RWPE1 (cell line): ENCODE measurements at places on chromosomes 6 and 20.

- no peak for DNase-seq
These were observed 68.3 kb upstream of the KIF16B start for GRCh38 chr20:16641511-16642023.

GRCh38 chr6:122953766-122954165 is 42.3 kb upstream of the CLVS2 start:
- DNase-seq: no peak

DNA sequence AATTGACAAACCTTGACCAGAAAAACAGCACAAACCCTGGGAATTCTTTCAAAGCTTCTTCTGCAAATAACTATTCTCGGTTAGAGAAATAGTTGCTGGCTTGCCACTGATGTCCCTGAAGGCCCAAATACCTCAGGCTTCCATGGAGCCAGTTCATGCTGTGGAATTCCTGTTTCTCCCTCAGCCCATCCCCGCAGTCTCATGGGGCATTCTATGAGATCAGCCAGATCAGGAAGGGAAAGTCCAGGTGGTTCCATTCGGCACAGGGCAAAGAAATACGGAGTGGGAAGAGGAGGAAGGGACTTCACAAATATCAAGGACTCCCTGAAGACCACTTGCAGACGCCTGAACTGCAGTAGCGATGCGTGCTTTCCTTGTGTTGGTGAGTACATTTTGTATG is 63.3 kb downstream of the MYLK4 start:
- DNase-seq: no peak

DNA sequence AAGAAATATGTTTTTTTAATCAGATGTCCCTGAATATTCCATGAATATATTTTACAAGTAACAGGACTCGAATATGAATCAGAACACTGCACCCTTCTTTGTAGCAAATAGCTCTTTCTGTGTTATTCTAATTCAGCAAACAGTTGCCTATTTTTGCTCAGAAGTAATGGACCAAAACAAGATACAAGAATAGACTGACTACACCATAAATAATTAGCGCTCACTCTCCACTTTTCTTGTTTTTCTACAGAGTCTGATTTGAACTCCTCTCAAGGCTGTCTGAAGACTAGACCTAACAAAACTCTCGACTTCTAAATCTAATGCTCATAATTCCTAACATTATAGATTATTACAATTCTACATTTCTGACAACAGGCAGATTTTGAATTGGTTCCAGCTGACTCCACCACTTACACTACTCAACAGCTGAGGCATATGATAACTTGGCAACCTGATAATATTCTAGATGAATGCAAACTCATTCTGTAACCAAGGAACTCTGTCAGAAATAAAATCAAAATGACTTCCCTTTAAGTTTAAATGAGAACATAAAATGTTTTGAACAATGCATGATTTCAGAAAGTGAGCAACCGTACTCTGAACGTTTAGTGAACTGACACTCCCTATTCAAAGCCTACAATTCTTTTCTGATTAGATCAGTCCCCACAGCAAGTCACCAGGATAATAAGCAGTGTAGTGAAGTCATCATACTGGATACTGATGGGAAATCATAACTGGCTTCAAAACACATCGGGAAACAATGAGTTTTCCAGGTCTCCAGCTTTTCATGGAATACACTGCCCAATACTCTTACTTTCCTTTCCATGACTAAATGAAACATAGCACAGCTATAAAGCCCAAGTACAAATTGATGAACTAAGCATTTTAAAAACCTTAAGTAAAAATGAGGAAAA is 114.2 kb upstream of the BEND6 start:
- peak; percentile 34 for DNase-seq

- DNase-seq: peak; percentile 25
These were observed 118.6 kb upstream of the BCLAF1 start for GRCh38 chr6:136408204-136408603.

DNA sequence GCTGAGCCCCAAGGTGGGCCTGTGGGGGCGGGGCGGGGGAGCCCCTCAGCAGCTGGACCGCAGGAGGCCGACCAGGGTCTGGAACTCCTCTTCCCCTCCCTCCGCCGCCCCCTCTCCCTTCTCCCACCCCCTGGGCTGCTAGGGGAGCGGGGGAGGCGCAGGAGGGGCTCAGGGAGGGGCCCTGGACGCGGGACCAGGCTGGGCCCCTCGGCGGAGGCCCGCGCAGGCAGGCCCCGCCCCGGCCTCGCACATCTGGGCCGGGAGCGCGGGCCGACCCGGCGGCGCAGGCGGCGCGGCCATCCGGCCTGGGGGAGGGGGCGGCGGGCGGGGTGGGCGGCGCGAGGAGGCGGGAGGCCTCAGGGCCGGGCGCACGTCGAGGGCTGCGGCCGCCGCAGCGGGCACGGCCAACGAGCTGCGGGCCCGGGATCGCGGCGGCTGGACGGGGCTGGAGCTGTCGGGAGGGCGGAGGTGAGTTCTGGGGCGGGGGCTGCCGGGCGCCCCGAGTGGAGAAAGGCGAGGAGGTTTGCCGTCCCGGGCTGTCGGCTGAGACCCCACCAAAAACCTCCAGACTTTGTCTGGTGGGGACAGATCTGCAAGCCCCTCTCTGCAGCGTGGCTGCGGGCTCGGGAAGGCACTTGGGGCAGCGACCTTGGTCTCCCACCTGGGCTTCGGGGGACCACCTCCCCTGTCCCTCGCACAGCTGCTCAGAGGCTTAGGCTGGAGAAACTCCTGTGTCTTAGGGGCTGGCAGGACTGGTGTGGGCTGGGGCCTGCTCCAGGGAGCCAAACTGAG is at the start of gene HSPA12B:
Gene HSPA12B (plus strand): TSS at position 359 of the 792 bp plus-strand sequence. CDS start 5,990 bp downstream, outside the sequence.
- DNase-seq: no peak

DNA sequence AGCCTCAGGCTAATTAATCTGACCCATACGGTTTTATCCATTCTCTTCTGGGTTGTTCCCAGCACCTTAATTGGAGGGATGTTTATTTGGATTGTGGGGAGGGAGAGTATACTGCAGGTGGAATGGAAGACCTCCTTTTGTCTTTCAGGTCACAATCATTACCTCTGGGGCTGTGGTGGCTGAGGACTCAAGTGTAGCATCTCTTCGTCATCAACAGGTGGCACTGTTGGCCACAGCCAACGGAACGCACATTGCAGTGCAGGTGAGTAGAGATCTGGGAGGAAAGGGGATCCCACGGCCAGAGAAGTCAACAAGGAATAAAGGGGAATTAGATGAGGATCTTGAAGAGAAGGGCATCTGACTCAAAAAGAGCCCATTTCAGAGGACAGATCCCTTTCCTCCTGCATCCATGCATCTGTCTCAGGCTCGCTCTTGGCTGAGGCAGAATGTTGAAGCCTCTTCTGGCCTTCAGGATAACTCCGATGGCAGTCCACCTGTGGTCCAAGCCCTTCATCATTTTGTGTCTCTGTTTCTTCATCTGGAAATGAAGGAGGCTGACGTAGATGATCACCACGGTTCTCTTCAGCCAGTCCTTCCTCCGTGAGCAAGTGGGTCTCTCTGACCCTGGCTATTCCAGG is 3.2 kb upstream of the DEF6 start:
- peak; percentile 44 for DNase-seq

DNA sequence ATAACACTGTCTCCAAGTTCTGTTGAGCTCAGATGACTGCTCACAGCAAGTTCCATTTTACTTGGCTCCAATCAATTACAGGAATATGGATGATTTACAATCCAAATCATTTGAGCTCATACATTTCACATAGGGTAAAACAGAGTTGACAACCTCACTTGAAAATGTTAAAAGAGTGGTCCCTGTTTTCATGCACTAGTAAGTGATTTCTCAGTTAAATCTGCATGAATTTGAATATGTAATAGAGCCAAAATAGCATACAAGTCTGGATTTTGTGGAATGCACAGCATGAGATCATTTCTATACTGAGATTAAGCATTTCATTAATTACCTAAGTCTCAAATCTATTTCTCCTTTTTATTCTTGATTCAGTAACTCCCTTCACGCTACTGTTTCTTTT is 217.6 kb downstream of the SIM1 start:
- DNase-seq: no peak

DNA sequence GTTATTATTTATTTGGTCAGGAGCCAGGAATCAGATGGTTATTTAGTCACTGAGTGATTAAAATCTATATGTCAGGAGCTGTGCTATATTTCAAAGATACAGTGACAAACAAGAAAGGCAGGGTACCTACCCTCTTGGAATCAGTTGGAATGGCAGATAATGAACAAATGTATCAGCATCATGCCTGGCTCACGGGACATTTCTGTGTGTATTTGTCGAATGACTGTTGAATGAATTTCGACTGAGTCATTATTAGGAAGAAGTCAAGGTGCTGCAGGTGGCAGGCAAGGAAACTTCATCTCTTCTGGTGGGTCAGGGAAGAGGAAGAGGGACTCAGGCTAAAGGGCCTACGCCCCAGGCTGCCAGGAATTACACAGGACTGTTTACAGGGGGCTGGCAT is 13.6 kb downstream of the PKIG start:
- no peak for DNase-seq

DNA sequence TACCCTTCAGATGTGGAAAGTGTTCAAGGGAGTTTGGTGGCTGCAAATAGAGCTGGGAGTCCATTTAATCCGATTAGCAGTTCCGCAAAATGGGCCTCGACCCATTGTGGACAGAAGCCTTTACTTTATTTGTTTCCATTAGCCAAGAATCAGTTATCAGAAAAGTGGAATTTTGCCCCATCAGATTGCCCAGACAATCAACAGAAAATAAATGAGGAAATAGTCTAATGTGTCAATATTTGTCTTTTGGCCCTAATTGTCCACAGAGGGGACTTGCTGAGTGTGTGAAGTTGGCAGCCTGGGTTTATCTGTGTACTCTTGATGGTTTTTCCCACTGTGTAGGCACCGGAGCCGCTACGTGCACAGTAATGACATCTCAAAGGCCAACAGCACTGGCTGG is 134.3 kb downstream of the LINC00237 start:
- no peak for DNase-seq

- DNase-seq: no peak
These were observed 7.2 kb upstream of the SERPINB1 start for GRCh38 chr6:2848851-2849250.

DNA sequence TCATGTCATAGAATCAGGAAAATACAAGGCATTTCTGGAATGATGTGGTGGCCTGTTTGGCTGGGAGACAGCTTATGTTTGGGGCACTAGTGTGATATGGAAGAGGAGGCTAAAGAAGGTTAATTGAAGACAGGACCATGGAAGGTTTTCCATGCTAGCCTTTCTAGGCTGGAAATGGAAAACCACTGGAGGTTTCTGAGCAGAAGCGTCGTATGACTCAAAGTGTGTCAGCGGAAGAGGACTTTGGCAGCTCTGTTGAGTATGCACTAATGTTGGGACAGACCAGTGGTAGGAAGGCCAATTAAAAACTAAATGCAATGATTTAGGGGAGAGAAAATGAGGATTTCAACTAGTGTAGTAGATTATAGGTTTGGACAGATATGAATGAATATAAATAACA is 413.1 kb downstream of the PLCB1 start:
- no peak for DNase-seq
